ENCODE measurements at places on chromosomes 7 and 10. TPM values are rescaled to one million over a fixed set of nuclear protein-coding genes. Genes with fewer than 3 reads are reported as not detected.

Gene SPDYE2
- total RNA-seq, result 0.05 TPM

Gene CISD1
- total RNA-seq, result 47.5 TPM

Gene STYXL1
- total RNA-seq, result 36.9 TPM

Gene ANXA8L1
- total RNA-seq, result 8.6 TPM

Gene SPAM1
- total RNA-seq, result not detected

Gene CRYGN
- total RNA-seq, result 1.2 TPM
